ENCODE measurements at places on chromosomes 4 and X.

DNA sequence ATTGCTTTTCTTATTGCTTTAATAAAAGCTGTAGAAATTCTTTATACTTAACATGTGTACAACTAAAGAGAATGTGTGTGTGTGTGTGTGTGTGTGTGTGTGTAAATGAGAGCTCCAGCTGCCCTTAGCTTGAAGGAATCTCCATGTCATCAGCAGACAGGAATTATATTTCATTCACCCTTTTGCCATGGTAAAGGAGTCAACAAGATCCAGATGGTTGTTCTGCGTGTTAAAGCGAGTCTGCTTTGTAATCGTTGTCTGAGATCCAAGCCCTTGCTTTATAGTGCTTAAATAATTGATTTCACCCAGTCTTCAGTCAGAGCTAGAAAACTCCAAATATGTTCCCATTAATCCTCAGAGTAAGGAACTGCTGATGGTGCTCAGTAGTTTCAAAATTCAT is 285.5 kb downstream of the PDGFC start:
- DNase-seq: peak; percentile 78

DNA sequence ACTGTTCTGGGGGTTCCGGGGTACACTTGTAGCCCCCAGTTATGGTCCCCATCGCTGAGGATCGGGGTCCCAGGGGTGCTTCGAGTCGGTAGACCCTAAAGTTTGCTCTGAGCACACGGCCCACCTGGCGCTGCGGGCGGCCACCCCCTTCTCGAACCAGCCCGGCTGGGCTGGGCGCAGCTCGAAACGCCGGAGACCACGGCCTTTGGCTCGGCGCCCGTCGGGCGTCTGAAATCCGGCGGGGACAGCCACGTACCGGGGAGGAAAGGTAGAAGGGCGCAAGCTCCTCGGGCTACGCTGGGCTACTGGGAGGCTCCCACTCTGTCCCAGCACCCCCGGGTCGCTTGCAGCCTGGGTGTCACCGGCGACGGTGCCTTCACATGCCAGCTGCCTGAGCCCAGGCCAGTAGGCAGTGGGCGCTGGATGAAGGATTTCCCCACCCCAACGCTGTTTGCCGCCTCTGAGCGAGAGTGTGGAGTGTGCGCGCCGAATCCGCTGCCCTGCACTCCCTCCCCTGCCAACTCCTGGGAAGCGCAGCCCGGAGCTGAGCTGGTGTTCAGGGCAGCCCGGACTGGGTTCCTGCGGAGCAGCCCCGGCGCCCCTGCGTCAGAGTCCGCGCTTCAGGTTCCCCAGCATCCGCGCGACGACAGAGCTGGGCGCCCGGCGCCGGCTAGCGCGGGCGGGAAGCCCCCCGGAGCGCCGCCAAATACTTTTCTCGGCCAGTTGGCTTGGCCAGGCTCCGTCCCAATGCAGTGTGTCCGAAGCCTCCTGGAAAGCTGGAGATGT is 637 bp downstream of the MAMLD1 start:
- DNase-seq: peak; percentile 55

DNA sequence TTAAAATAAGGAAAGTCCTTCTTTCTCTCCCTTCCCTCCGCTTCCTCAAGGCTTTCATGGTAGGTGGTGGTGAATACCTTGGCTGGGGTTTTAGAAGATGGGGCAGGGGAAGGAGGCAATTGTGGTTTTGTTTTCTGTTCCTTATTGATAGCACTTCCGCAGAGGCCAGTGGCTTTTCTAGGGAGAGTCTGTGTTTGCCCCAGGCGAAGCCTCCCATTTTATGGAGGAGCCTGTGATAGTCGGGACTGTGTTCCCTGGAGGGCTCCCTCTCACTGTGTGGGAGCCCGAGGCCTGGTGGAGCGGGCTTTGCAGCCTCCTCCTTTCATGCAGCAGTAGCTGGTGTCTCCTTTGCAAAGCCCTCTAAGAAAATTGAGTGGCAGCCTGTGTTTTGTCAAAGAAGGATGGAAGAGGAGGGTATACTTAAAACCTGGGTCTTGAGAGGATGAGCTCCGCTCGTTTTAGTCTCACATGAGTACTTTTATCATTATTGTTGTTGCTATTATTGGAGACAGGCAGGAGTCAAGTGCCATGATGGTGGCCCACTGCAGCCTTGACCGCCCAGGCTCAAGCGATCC is 29.8 kb upstream of the STOX2 start:
- DNase-seq: no peak

- DNase-seq: no peak
Observed at GRCh38 chr4:101528526-101528925, 181.2 kb upstream of the PPP3CA start.

DNA sequence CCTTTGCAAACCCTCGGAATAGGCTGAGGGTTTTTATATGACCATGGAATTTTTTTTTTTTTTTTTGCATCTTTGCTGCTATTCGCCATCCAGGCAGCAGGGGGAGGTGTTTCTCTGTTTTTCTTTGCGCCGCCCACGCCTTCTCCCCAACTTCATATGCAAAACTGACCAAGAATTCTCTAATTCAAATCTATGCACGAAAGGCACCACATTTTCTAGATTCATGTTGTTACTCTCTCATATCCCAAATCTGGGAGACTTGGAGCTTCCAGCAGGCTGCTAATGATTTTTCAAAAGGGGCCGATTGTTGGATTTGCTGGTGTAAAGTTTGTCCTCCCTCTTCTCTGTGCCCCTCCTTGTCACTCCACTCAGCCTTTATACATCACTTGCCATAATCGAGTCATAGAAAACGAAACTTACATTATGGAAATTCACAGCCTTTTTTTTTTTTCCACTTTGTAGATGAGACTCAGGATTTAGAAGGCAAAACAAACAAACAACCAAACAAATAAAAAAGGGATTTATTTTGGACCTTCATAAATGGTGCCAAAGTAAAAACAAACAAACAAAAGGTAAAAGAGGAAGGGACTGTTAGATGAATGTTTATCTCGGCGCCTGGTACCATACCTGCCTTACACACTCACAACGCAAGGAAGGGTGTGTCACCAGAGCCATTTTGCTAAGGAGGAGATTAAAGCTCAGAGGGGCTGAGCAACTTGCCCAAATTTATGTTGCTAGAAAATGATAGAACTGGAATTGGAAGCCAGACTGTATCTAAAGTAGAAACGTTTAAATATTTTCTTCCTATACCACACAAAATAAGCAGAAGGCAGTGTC is 29.3 kb upstream of the BOD1L1 start:
- DNase-seq: peak; percentile 22

GRCh38 chrX:46912098-46912602 is at the start of gene JADE3:
Gene JADE3 (plus strand): TSS chrX:46912421. CDS start chrX:46984895, 72,474 bp downstream.
- peak; percentile 75 for DNase-seq

GRCh38 chrX:29143756-29144155 is 556.5 kb downstream of the IL1RAPL1 start:
- DNase-seq: no peak

GRCh38 chrX:38400389-38400910 is 48.0 kb downstream of the OTC start:
- DNase-seq: peak; percentile 4

DNA sequence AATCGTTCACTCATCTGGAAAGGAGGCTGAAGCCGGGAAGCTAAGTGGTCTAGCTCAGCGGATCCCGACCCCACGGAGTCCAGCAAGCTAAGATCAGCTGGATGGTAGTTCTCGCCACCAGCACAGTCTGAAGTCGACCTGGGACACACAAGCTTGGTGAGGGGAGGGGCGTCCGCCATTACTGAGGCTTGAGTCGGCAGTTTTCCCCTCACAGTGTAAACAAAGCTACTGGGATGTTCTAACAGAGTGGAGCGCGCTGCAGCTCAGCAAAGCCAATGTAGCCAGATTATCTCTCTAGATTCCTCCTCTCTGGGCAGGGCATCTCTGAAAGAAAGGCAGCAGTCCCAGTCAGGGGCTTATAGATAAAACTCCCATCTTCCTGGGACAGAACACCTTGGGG is 555.4 kb downstream of the BCOR start:
- no peak for DNase-seq

DNA sequence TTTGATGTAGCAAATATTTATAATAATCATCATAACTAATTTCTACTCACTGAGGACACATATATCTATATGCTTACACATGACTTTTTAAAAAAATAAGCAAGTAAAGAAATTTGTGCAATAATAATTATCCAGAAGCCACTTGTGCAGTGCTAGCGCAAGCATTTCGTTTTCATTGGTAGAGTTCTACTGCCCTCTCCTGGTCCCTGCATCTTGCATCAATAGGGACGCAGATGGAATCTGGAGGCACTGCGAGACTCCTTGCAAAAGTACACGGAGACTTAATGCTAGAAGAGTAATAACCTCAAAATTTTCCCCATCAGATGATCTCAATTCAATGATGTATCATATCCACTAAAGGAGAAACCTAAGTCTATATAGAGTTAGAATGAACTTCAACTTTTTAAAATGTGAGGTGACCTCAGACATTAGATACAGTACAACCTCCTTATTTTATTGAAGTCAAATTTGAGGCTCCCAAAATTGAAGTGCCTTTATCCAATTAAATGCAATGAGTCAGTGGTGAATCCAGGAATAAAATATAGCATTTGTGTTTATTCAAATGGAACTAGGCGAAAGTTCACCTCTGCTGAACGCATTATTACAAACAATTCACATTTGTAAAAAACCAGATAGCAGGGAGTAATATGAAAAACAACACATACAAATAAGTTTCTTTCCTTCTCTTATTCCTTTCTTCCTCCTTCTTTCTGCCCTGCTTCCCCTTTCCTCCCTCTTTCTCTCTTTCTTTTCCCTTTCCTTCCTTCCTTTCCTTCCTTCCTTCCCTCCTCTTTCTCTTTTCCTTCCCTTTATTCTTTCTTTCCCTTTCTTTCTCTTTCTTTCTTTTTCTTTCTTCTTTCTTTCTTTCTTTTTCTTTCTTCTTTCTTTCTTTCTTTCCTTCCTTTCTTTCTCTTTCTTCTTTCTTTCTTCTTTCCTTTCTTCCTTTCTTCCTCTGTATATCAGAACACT is 450.0 kb downstream of the ANKRD50 start:
- DNase-seq: peak; percentile 70

DNA sequence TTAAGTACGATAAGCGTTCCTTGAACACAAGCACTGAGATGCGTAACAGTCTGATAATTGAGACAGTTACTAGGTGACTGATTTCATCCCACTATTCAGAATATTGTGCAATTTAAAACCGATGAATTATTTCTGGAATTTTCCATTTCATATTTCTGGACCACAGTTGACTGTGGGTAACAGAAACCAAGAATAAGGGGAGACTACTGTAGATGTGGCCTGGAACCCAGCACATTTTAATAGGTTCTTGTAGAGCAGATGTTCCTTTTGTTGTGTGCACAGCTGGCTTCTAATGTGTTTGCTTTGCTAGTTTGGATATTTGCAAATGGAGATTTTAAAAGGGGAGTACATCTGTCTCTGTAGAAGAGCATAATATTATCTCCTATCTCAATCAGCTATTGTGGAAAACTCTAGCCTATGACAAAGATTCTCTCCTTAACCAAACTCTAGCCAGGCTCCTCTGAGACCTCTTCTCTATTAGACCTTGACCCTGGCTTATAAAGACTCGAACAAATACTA is 16.4 kb downstream of the NAAA start:
- DNase-seq: no peak

DNA sequence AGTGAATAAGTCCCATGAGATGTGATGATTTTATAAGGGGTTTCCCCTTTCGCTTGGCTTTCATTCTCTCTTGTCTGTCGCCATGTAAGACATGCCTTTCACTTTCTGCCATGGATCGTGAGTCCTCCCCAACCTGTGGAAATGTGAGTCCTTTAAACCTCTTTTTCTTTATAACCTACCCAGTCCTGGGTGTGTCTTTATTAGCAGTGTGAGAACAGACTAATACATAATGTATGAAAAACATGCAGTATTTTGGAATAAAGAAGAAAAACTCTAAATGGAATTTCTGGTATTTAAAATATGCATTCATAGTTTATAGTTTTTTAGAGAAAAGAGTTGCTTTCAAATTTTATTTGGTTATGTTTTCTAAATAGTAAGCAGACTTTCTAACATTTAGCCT is 360.7 kb downstream of the PCDH7 start:
- no peak for DNase-seq

GRCh38 chr4:109412776-109413175 is 20.8 kb upstream of the SEC24B start:
- no peak for DNase-seq

DNA sequence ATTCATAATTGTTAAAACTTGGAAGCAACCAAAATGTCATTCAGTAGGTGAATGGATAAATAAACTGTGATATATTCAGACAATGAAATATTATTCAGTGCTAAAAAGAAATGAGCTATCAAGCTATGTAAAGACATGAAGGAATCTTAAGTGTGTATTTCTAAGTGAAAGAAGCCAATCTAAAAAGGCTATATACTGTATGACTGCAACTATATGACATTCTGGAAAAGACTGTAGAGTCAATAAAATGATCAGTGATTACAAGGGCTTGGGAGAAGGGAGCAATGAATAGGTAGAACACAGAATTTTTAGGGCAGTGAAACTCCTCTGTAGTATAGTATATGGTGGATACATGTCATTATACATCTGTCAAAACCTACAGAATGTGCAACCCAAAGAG is 139.9 kb downstream of the FRYL start:
- DNase-seq: no peak

DNA sequence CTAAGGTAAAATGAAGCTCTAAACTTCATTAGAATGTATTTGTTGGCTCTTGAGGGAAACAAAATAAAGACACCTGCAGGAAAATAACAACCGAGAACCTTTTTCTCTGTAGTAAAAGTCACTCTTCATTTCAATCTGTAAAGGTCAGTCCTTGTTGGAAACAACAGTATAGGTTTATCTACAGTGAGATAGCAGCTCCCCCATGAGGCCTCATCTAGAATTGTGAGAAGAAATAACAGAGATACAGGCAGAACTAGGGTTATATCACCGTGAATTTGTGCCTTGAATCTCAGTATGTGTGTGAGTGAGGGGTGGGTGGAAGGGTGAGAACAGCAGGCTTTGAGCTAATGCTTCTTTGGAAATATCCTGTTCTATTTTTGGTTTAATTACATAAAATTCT is 107.8 kb upstream of the FMR1 start:
- DNase-seq: peak; percentile 27
